ENCODE measurements at places on chromosomes 7 and 10.

DNA sequence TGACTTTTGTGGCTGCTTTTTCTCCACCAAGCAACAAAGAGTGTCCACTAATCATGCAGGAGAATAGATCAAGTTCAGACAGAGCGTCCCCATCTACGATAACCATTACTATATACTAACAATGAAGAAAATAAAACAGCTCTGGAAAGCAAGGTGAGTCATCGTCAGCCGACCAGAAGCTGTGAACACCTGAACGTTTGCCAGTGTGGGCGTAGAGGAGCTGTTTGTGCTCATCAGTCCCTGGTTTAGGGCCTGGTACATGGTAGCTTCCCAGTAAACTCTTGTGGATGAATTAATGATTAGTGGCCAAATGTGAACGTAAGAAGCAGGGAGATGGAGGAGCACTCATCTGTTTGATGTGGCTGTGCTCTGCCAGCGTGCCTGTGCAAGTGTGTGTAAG is 180.7 kb downstream of the EVX1 start:
- no peak for DNase-seq

GRCh38 chr10:88707429-88708155 is 1.5 kb downstream of the LIPK start:
- DNase-seq = no peak

DNA sequence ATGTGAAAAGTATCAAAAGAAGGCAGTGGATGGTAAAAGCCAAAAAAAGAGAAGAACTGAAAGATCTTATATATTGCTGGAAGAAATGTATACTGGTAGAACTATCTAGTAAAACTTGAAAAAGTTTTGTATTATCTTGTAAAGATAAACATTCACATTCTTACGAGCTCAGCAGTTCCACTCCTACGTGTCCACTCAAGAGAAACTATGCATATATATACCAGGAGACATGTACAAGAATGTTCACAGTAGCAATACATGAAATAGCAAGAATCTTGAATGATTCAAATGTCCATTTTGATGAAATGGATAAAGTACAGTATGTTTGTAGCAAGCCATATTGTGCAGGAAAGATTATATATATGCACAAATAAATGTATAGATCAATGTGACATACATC is 155.0 kb downstream of the RNF133 start:
- no peak for DNase-seq

DNA sequence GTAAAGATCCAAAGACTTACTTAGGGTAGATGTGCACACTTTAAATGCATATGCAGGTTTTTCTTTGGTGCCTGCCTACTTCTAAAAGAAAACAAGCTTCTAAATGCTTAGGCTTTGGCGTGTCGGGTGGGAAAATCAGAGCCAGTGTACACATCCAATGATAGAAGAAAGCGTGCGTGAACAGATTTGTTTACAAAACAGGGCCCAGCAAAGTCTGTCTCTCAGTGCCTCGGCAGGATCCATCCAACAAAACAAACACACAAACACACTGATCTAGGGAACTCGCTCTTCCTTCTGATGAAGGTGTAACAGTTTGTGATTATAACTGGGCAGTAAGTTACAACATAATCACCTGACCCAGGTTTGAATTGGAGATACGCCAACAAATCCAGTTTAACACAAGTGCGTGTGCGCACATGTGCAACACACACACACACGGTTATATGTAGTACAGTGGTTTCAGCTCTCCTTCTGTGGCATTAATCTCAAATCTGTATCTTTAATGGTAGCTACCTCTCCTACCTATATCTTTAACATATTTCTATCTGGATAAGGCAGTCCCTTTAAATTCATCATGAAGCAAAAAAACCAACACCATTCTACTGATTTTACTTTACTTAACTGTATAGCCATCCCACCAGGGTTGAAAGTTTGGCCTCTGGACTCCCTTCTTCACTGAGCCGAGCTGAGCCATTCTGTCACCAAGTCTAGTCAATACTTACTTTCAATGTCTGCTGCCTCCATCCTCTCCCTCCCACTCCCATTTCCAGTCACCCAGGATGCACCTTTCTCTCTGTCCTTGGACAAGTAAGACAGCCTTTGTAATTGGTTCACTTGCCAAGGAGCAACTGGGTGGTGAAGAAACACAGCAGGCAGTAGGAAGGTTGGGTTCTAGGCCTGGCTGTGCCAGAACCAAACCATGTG is 184.4 kb upstream of the KLF14 start:
- DNase-seq = no peak

DNA sequence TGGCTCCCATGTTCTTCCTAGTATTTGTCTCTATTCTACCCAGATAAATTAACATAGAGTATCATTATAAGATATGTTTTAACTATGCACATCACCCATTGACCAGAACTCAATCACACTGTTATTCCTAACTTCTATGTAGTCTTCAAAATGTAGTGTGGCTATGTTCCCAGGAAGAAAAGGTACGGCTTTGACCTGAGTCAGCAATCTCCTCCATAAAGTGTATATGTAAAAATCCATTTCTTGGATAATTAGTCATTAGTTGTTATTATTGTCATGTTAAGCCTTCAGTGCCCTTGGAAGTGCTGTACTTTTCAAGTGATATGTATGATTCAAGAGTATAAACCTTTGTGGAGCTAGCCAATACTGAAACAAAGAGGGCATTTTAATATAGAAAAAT is 444.0 kb upstream of the ZWINT start:
- no peak for DNase-seq

GRCh38 chr7:133975130-133975529 is 152.0 kb upstream of the LRGUK start:
- no peak for DNase-seq

GRCh38 chr10:51421853-51422252 is 277.5 kb downstream of the CSTF2T start:
- DNase-seq = no peak

DNA sequence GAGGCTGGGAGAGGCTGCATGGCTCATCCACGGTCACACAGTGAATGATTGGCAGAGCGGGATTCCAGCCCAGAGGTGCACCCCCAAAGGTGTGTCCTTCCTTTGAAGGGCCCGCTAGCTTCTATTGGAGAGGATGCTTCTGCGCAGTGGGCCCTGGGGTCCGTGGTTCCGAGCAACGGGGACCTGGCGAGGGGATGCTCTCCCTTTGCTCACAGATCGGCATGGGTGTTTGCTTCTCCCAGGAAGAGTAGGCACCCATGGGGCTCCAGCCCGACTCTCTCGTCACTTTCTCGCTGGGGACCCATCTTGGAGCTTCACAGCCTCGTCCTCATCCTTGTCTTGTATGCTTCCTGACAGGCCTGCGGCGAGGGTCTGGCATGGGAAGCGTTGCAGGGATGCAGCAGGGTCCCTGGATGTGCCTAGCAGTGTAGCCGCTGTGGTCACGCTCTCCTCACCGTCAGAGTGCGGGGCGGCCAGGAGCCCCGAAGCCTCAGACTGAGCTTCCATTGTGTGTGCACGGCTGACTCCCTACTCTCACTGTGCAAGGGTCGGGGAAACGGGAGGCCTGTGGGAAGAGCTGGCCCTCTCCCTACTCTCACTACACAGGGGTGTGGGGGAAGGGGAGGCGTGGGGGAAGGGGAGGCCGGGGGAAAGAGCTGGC is 538.5 kb upstream of the FOXK1 start:
- no peak for DNase-seq
